ENCODE measurements at places on chromosomes 11 and 22.
A peak's percentile ranks its signal among the peaks of the same experiment; 100 is the strongest.

GRCh38 chr11:32385998-32386397 is 49.3 kb downstream of the WT1 start:
- DNase-seq = no peak

DNA sequence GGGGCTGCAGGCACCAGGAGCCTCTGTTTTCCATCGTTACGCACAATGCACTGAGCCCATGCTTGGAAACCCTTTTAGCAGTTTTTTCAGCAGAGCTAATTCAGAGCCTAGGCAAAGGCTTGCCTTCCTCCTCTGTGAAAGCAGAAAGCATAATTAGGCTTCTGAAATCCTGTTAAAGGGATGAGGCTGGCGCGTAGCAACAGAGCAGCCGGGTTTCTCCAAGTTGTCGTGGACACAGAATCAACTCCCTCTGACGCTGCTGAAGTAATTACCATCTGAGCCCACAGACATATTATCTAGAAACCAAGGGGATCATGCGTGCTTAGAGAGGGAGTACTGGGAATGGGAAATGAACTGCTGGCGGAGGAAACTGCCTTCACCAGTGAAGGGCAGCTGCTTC is 85.4 kb downstream of the MYO18B start:
- DNase-seq = no peak

- no peak for DNase-seq
Measured at GRCh38 chr11:45541693-45542434, 123.6 kb downstream of the CHST1 start.

DNA sequence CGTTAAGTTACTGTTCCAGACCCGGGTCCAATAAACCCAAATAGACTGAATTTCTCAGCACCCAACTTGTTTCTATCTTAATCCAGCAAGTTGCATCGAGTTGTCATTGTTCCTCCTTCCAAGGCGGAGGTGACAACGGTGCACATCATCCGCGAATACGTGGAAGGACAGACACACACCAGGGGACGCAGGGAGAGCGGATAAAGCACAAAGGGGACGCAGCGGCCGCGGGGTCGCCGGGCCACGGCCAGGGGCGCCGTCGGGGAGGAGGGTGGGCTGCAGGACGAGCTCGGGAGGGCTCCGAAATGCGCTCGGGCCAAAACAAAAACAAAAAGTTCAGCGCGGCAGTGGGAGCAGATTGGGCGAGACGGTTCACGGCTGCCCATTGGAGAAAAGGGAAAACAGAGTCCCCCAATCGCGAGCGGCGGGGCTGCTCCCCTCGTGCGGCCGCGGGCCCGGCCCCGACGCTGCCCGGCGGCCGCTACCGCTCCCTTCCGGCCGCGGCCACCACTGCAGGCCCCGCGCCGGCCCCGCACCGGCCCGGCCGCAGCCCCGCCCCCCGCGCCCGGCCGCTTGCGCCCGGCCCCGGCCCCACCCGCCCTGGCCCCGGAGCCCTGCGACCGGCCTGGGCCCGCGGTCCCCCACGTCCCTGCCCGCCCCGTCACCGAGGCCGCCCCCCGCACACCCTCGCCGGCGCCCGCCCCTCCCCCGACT is 518 bp downstream of the KMT5B start:
- DNase-seq = peak; percentile 57

DNA sequence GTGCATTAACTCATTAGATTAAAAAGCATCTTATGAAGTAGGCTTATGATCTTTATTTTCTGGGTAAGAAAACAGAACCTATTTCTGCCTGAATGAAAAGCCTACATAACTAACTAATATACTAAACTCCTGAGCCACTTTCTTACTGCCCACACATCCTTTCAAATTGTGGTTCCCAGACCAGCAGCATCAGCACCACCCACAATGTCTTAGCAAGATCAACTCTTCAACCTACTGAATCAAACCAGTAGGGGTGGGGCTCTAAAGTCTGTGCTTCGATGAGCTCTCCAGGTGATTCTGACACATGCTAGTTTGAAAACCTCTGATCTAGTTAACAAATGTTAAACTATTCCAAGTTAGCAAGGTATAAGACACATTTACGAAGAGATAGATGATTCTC is 462.4 kb downstream of the DLG2 start:
- DNase-seq = no peak

DNA sequence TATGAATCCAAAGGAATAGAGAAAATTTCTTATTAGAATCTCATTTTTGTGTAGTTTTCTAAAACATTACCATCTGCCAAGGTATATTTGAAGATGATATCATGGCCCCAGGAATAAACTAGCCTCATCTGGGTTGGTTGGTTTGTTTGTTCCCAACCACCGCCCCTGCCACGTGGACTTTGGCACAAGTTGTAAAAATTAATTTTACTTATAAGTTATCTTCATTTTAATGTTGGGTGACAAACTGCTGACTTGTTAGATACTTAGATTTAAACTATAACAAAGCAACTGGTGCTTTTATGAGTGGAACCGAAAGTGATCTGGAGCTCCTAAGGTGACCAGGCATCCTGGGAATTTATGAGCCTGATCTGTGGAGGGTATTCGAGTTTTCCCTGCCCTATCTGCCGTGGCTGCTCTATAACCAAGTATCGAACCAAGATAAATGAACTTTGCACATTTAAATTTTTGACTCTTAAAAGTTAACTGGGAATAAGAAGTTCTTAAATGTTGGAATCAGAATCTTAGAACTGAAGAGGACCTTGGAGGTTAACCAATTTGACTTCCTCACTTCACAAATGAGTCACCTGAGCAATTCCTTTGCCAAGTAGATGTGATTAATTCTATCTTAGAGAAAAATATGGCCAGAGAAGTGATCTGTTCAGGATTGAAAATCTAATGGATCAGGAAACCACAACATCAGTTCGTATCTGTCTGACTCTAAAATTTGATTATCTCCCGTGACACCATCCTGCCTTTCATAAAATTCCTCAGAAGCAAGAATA is 129.1 kb upstream of the ARHGAP42 start:
- no peak for DNase-seq

DNA sequence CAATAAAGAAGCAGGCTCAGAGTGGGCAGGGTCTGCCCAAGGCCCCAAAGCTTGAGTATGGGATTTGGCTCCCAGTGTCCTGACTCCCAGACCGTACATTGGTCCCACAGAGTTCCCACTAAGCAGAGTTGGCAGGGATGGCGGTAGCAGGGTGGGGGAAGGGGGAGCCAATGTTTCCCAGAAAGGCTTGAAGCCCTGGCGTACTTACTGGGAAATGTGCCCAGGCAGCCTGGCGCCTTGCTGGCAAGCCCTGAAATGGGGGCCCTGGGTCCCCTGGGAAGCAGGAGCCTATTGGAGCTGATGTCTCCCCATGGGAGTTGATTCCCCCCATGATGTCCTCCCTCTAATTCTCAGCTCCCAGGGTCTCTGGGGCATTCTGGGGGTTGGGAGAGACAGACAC is 9.3 kb downstream of the ARHGEF17 start:
- no peak for DNase-seq

DNA sequence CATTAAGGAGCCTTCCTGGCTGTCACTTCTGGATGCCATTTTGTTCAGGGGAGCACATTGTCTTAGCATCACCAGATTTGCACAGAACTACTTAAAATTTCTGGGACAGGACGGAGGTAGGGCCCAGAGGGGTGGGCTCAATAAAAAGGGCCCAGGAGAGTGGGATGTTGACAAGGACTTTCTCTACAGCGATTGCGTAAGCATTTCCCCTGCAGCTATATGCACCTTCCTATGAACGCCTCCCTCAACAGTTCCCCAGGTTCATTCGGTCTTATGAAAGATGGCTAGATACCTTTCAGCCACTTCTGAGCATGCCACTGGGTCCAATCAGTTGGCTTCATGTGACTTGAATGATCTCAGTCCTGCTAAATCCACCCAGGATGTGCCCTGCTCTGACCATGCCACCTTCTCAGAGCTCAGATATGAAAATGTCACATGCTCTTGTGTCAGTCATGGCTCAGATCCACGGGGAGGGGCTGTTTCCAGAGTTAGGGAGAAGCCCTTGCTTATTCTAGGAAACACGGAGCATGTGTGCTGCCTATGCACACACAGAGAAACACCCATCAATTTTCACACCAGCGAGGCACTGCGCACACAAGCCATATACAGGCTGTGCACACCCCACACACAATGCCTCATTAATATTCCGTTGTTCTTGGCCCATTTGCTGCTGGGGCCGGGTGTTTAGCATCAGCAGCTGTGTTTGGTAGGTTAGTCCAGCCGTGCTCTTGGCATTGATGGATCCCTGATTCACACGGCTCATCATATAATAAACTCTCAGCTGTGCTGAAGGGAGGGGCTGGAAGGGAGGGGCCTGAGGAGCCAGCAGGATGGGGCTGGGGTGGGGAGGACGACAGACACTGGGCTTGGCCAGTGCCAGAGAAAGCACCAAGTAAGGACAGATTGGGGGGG is 52.5 kb upstream of the NNMT start:
- no peak for DNase-seq

Measured in CD4-positive, alpha-beta T cell treated with Interleukin-6 for 4 hours (primary cell).